ENCODE measurements at places on chromosomes 6 and 20.
A peak's percentile ranks its signal among the peaks of the same experiment; 100 is the strongest.

DNA sequence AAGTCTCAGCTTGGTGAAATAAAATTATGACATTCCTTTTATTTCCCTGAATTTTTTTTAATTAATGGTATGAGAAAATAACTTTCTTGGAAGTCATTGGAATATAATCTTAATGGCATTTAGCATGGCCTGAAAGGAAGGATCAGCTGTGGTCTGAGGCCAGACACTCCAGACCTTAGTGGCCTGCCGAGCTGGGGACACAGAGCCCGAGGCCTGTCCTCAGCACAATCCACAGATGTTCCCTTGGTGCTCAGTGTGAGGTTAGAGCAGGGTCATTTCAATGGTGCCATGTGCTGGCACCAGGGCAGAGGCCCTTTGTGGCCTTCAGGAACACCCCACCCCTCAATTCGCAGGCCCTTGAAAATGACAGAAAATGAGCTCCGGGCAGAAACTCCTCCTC, 120.6 kb downstream of the ADGB start:
- DNase-seq, result no peak

GRCh38 chr6:119922814-119923213, 573.3 kb upstream of the MAN1A1 start:
- no peak for DNase-seq

DNA sequence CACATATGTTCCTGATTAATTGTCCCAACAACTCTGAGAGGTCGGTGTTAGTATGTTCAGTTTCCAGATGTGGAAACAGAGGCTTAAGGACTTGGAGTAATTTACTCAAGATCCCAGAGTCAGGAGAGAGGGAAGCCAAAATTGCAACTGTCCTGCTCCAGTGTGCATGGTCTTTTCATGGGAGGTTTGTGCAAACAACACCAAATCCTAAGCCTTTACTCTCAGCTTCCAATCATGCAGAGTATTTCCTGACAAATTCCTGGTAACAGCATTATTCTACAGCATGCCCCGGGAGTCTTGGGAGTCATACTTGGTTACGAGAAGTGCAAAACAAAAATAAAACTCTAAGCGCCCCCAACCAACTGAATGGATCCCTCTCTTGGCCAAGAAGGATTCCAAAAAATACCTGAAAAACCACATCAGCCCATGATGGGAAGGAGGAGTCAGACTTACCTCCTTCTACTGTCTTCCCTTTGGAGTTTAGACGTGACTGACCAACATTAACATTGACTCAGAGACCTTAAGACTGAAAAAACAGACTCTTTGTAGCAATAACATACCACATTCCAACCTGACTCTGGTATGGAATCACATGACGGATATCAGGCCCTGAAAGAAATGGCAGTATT, 30.8 kb upstream of the PPP1R3G start:
- DNase-seq, result no peak

- DNase-seq, result no peak
These were observed 568.4 kb downstream of the NKAIN2 start for GRCh38 chr6:124371974-124372475.

DNA sequence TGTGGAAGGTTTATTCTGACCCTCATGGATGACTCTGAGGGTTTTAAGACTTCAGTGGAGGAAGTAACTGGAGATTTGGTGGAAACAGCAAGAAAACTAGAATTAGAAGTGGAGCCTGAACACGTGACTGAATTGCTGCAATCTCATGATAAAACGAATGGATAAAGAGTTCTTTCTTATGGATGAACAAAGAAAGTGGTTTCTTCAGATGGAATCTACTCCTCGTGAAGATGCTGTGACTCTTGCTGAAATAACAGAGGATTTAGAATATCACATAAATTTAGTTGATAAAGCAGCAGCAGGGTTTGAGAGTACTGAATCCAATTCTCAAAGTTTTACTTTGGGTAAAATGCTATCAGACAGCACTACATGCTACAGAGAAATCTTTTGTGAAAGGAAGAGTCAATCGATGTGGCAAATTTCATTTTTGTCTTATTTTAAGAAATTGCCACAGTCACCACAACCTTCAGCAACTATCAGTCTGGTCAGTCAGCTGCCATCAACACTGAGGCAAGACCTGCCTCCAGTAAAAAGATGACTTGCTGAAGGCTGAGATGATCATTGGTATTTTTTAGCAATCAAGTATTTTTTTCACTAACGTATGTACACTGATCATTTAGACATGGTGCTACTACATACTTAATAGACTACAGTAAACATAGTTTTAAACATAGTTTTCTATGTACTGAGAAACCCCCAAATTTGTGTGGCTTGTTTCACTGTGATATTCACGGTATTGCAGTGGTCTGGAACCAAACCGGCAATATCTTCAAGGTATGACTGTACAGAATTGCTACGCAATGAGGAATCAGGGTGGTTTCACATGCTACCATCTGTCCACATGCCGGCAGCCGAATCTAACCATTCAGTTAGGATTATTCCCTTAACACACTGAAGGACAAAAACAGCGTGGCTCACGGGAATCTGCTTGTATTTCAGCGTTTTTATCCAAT, 149.0 kb downstream of the MYB start:
- DNase-seq, result no peak

DNA sequence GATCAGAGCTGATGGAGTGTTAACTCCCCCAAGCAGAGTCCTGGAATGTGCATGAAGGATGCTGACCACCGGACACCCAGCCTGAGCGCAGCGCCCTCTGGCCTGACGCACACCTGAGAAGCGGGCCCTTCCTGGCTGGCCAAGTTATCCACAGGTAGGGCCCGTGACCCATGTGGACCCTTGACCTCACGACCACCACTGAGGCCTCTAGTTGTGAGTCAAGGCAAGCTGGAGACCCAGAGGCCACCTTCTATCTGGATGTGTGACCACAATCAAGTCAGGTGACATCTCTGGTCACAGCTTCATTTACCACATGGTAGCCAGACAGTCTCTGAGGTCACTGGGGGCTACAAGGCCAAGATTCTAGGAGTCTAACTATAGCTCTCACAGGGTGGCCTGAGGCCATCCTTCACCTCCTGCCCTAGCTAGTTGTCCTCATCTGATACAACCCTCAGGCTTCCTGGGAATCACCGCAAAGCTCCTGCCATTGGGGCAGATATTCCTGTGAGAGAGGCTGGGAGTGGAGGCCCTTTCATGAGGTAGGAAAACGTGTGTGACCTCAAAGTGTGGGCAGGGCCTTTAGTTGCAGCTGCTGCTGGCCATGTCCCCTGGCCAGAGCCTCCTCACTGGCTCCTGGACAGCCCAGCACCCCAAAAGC, 53.1 kb downstream of the DSTN start:
- no peak for DNase-seq

DNA sequence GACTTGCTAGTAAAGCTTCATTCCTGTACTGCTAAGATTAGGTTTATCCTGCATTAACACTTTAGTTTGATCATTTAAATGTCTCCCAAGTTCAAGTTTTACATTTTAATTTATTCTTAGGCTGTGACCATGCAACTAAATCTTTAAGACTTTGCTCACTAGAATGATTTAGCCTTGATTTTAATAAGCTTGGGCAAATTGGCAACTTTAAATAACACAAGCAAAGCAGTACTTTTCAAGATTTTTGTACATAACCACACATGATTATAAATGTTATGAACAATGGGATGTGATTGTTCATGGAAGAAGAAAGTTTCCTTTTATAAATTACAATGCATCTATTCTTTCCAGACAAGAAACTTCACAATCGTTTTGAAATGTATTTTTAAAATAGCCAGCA, 948.0 kb upstream of the EPHA7 start:
- no peak for DNase-seq

GRCh38 chr20:5511505-5511904, 194.8 kb upstream of the PROKR2 start:
- DNase-seq, result no peak

- DNase-seq, result no peak
These were observed 209.3 kb downstream of the RNF144B start for GRCh38 chr6:18596531-18596835.

DNA sequence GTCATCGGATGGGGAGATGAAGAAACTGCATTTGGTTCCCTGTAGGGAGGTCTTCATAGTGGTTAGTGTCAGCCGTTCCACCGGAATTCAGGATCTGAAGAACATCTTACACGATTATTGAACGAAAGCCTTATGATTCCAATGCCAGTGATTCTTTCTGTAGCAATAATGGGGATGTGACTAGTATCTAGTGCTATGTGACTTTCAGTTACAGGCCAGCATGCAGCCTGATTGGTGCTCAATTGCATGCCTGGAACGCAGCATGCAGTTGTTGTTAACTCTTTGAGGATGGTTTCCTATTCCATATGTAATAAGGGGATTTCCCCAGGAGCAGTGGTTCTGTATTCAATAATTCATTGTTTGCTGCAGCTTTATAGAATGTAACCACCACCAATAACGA, 71.6 kb upstream of the SLC22A1 start:
- DNase-seq, result no peak

- DNase-seq, result no peak
These were observed 275.3 kb downstream of the HIVEP2 start for GRCh38 chr6:142669471-142670351.

- DNase-seq, result peak; percentile 93
These were observed 32.2 kb upstream of the ERVFRD-1 start for GRCh38 chr6:11143394-11144371.

DNA sequence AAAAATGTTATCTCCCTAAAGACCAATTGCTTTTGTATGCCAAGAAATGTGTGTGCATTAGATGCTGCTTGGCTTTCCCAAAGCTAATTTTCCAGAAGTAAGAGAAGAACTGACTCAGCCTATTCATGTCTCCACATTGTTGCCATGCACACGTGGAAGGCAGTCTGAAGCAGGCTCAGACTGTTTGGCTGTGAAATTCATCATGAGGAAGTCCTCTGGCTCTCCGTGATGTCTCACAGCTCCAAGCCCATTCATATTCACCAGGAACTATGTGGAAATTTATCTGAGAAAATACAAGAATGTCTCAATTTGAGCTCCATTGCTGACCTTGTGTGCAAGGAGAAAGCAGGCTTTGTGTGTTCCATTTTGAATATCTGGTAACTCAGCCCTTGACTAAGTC, 1022.2 kb upstream of the GJE1 start:
- peak; percentile 46 for DNase-seq

DNA sequence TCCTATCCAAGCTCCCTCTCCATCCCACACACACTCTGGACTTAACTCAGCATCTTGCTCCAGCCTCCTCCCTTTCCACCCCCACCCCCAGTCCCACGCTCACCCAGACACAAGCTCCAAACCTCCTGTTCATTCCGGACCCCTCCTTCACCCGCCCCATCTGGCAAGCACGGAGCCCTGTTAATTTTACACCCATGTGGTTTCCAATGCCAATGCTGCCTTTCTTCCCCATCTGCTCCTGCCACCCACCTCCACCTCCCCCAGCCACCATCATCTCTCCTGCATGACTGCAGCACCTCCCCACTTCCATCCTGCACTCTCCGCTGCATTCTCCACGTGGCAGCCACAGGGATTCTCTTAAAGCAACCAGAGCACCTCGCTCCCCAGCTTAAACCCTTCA, 9.9 kb upstream of the CDK5RAP1 start:
- DNase-seq, result no peak

GRCh38 chr6:111184827-111185532, 97.7 kb downstream of the SLC16A10 start:
- no peak for DNase-seq

- peak; percentile 9 for DNase-seq
These were observed 534.7 kb downstream of the PHF3 start for GRCh38 chr6:64170316-64170715.

DNA sequence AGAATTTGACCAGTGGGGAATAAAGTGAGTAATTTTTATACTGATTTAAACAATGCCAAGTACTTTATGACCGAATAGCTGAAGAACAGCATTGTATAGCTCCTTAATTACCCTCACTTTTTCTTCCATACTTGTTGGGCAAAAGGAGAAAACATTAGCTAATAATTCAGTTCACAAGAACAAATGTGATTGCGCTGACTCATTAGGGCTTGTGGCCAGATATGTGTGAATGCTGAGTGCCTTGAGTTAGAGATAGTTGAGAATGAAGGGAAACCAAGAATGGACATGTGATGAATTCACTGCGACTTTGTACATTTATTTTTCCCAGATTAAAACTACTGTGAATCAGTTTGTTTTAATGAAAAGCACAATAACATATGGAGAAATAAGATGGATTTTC, 669.4 kb downstream of the TFAP2A start:
- peak; percentile 6 for DNase-seq

DNA sequence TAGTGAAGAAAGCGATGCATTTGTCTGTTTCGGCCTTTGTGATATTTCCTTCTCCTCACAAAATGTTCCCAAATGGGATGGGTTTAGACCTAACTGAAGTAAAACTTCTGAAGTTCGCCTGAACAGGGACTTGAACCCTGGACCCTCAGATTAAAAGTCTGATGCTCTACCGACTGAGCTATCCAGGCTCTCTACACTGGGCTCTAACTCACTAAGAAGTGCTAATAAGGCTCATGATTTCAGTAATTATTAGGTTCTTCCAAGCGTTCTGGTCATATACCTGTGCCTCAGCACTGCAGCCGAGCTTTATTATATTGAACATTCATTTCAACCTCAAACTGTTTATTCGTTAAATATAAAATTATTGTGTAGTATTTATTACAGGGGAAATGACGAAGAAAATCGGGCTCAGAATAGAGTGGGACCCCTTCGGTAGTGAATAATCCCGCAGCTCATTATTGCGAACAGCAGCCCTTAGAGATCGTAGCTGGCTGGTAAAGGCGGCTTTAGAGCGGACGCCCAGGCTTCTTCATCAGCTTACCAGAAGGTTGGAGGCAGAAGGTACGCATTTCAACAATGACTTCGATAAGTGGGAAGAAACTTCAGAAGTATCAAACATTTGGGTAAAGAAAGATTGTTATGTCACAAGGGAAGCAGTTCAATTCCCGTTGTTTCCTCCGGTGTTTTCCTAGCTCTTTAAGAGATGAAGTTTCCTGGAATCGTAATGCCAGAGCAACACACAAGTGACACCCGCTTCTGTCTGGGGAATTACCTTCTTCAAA, 119.0 kb upstream of the ZNF184 start:
- peak; percentile 36 for DNase-seq

GRCh38 chr6:38477680-38478260, 162.0 kb downstream of the BTBD9 start:
- DNase-seq, result no peak

- no peak for DNase-seq
These were observed 78.7 kb downstream of the DLL1 start for GRCh38 chr6:170212051-170212756.

DNA sequence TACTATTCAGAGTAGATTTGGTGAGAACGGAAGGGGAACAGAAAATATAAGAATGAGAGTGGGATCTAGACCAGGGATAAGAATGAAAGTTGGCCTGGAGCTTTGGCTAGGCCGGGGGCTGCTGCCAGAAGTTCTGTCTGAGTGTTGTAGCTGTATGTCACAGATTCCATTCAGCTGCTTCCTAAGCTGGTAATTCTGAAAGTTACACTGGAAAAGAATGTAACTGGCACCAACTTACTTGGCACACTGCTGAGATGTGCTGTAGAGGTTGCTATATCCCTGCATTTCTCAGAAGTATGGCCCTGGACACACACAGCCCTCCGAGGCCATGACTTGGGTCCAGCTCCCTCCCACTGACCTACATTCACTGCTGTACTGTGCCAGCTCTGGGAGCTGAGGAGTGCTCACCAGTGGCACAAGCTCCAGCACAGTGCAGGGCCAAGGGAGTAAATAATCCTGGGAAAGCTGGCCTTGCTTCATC, 25.8 kb upstream of the TMEM217 start:
- DNase-seq, result no peak

- no peak for DNase-seq
These were observed 10.7 kb downstream of the PSMG4 start for GRCh38 chr6:3269281-3269975.

GRCh38 chr6:40912158-40912946, 126.7 kb downstream of the UNC5CL start:
- DNase-seq, result peak; percentile 38

GRCh38 chr20:10282979-10283456, 64.4 kb downstream of the SNAP25 start:
- DNase-seq, result no peak

Data from cardiac muscle cell (in vitro differentiated cells and primary cell).